BJ (cell line): ENCODE measurements at places on chromosomes 13 and 19.

DNA sequence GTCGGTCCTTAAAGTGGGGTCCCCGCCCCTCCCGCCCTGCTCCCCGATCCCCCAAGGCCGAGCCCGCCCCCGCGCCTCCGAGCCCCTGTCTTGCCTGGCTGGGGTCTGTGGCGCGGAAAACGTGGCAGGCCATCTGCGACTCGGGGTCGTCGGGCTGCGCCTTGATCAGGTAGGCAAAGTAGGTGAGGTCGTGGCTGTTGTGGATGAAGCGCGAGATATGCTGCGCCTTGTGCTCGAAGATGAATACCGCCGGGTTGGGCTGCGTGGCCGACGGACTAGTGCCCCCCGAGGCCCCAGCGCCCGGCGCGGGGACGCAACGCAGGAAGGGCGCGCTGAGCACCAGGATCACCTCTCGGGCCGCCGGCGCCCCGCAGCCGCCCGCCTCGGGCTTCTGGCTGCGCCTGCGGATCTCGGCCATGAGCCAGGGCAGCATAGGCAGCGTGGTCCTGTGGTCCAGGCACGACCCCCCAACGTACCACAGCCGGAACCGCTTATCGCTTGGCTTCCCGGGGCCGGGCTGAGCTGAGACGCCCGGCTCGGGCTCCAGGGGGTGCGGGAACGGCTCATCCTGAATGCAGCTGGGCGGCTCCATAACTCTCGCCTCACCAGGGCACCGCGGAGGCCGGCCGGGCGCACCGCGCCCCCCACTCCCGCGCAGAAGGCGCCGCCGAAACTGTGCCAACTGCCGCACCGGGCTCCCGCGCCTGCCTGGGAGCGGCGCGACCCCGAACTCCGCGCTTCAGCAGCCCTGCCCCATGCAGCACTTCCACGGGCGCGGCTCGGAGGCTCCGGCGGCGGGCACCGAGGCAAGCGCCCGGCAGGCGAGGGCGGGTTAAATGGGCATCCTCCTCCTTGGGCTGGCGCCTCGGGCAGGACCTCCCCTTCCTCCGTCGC, 546 bp downstream of the TBC1D4 start:
- DNase-seq, result no peak

- no peak for DNase-seq
Observed at GRCh38 chr13:114004420-114005205, 30.7 kb upstream of the C13orf46 start.

- DNase-seq, result no peak
Observed at GRCh38 chr19:5330307-5330720, 10.3 kb downstream of the PTPRS start.

- DNase-seq, result no peak
Observed at GRCh38 chr13:106488076-106488475, 47.4 kb downstream of the EFNB2 start.

- no peak for DNase-seq
Observed at GRCh38 chr19:7911508-7912143, 3.0 kb upstream of the TGFBR3L start.

- DNase-seq, result no peak
Observed at GRCh38 chr19:36527873-36528193, 238 bp downstream of the ZNF260 start.

DNA sequence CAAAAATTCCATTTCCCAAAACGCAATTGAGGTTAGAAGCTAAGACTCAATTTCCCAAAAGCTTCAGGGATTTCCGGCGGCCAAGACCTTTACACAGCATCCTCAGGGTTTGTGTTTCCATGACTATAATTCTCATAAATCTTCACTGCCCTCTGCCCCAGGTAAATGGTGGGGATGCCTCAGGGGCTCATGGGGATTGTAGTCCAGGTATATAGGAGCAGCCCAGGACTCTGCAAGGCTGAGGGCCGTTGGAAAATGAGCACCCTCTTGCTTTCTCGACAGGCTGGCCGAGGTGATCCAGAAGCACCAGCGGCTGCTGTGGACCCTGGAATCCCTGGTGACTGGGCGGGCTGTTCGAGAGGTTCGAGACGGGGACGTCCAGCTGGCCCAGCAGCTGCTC, 6.4 kb downstream of the ALDH16A1 start:
- DNase-seq, result no peak
